SK-N-SH (cell line): ENCODE measurements at places on chromosomes 6 and 20. TPM values are rescaled to one million over a fixed set of nuclear protein-coding genes. Genes with fewer than 3 reads are reported as not detected.

SLC17A3 gene
- 0.08 TPM in 1 of 2 replicates, not detected in the other for polyA plus RNA-seq

DNA sequence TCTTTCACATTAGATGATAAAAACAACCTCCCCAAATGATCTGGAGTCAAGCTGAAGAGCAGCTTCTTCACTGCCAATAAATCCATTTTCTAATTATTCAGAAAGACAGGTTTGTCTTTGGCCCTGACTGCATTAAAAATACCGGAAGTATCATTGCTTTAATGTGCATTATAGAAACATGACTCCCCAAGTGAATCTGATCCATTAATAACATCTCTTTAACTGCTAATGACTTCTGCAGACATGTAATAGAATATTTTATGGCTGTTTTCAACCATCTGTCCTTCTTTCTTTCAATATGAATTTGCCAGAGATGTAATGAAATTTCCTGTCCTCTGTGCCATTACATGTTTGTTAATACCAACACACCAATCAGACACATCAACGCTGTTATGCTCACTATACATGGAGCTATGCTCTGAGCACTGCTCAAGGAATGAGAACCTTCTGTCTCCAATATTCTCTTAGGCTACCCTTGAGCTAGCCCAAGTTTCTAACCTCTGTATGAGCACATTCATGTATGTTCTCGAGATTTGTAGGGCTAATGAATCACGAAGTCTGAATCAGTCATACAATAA lies 87.8 kb downstream of the LYRM4 start:
- H3K36me3 ChIP-seq: no peaks in the 10 kb centered on the region
- no peaks in the 10 kb centered on the region for H3K27me3 ChIP-seq
- peaks cover 20% of the 10 kb centered on the region; the same call in 1 of the 2 replicates for H3K4me1 ChIP-seq
- H3K4me3 ChIP-seq: no peak overlapping the region

HCK gene
- polyA plus RNA-seq: not detected in 2 replicates

DNA sequence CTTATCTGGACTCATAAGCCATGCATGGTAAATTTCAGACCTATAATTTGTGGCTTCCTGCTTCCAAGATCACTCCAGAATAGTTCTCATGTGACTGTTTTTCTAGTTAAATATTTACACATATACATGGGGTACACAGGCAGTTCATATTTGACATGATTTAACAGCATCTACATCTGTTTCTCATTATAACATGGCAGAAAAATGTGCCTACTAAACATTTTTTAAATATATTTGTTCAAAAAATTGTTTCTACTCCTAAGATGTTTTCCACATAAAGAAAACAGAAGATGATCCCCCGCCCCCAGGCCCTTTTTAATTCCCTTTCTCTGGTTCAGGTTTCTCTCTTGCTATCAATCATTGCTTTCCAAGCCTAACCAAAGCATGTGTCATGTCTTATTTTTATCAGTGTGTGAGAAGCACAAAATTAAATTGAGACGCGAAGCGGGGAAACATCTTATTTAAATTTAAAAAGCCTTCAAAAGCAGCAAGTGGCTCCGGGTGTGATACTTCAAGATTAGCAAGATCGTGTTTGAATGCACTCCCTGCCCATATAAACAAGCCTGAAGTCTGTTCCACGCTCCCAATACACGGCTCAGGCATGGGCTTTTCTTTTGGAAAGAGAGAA lies 37.3 kb downstream of the IPCEF1 start:
- DNase-seq: peak; percentile 30
- H3K4me3 ChIP-seq: no peak overlapping the region
- peak overlapping the region; percentile 89 for H3K27ac ChIP-seq

- H3K27me3 ChIP-seq: no peaks in the 10 kb centered on the region
- no peak overlapping the region for H3K4me3 ChIP-seq
- H3K27ac ChIP-seq: no peak overlapping the region
- peaks cover 14% of the 10 kb centered on the region for H3K36me3 ChIP-seq
- DNase-seq: peak; percentile 42
Measured at GRCh38 chr6:3090013-3090412, 21.7 kb downstream of the RIPK1 start.

- H3K27ac ChIP-seq: no peak overlapping the region
- peak; percentile 50 for DNase-seq
- no peaks in the 10 kb centered on the region for H3K4me1 ChIP-seq
- H3K27me3 ChIP-seq: no peaks in the 10 kb centered on the region
- H3K36me3 ChIP-seq: no peaks in the 10 kb centered on the region
- H3K4me3 ChIP-seq: no peak overlapping the region; the same call in 1 of the 2 replicates
Measured at GRCh38 chr20:32894026-32894483, 35.3 kb downstream of the EFCAB8 start.

DNA sequence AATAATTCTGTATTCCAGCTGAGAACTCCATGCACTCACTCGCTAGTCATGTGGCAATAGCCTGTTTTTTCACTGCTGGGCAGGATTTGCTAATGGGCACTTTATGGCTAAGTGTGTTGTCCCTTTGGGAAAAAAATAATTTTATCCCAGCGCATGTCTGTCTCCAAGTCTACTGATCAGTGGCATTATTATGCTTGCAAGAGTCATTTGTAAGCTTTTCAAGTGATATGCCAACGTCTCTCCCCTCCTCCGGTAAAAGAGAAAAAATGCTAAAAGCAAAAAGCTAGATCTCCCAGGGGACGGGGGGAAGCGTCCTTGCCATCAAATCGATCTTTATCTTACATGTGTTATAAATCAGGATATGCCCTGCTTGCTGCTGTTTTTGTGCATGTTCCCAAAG lies 407.7 kb downstream of the CDH26 start:
- H3K36me3 ChIP-seq: no peaks in the 10 kb centered on the region
- no peaks in the 10 kb centered on the region for H3K27me3 ChIP-seq
- H3K4me1 ChIP-seq: no peaks in the 10 kb centered on the region
- H3K27ac ChIP-seq: peak overlapping the region; percentile 74
- peak; percentile 66 for DNase-seq

- H3K4me1 ChIP-seq: 0 out of 2 replicates have a peak, but pooled peaks cover 6% of the 10 kb centered on the region
- H3K27me3 ChIP-seq: no peaks in the 10 kb centered on the region
- peak; percentile 70 for DNase-seq
- H3K36me3 ChIP-seq: no peaks in the 10 kb centered on the region
- peak overlapping the region; percentile 95 for H3K4me3 ChIP-seq
- peak overlapping the region; percentile 100 for H3K27ac ChIP-seq
Measured at GRCh38 chr6:32196682-32197616, 4.5 kb upstream of the GPSM3 start.

GRCh38 chr20:33071198-33071597 lies 8.2 kb upstream of the BPIFB4 start:
- H3K27ac ChIP-seq: no peak overlapping the region
- peaks cover 44% of the 10 kb centered on the region for H3K27me3 ChIP-seq
- H3K4me3 ChIP-seq: no peak overlapping the region
- DNase-seq: no peak
- H3K36me3 ChIP-seq: no peaks in the 10 kb centered on the region

GRCh38 chr6:72553531-72554511 lies 68.0 kb upstream of the KCNQ5 start:
- peak overlapping the region; percentile 12; the same call in 1 of the 2 replicates for H3K4me3 ChIP-seq
- H3K36me3 ChIP-seq: no peaks in the 10 kb centered on the region

BNIP5 gene
- polyA plus RNA-seq: not detected in 2 replicates

DNA sequence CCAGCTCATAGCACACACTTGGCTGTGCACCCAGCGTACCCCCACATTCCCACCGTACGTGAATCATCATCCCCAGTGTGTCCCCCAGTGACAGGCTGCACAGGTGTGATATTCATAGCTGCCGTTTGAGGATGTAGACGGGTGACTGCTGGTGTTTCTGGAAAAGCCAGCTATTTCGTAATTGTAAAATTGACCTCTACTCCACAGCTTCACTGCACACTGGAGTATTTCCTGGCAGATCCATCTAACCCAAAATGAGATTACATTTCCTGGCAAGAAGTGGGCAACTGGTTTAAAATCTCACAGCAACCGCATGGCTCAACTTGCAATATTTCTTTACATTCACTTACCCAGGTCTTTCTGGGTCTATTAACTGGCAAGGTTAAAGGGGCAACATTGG lies 30.3 kb downstream of the CD83 start:
- H3K36me3 ChIP-seq: no peaks in the 10 kb centered on the region
- DNase-seq: no peak

DNA sequence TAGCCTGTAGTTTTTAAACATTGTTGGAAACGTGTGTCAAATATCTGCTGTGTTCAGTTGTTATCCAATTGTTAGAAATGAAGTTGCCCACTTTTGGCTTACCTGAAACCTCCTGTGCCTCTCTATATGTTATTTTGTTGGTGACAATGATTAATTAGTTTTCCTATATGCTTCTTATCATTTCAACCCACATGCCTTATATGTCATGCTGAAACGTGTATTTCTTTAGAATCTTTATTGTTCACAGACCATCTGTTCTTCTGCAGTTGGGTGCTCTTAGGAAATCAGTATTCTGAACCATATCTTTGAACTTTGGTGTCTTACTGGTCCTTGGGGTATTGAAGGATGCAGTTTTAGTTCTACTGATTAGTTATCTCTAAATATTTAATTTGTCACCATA lies 91.2 kb upstream of the SCGN start:
- no peak overlapping the region for H3K4me3 ChIP-seq
- no peaks in the 10 kb centered on the region for H3K36me3 ChIP-seq
- no peak for DNase-seq
- H3K27ac ChIP-seq: no peak overlapping the region
- no peaks in the 10 kb centered on the region; the same call in 1 of the 2 replicates for H3K4me1 ChIP-seq

- peaks cover 26% of the 10 kb centered on the region; the same call in 1 of the 2 replicates for H3K36me3 ChIP-seq
- peak overlapping the region; percentile 89 for H3K4me3 ChIP-seq
- no peaks in the 10 kb centered on the region for H3K27me3 ChIP-seq
- DNase-seq: peak; percentile 75
- H3K4me1 ChIP-seq: peaks cover 9% of the 10 kb centered on the region; the same call in 1 of the 2 replicates
Measured at GRCh38 chr20:45969712-45970634, 2.0 kb downstream of the ZNF335 start.
